ENCODE measurements at places on chromosomes 12 and 14.
A peak's percentile ranks its signal among the peaks of the same experiment; 100 is the strongest.

- no peak for DNase-seq
Measured at GRCh38 chr12:47822863-47823262, 3.2 kb upstream of the HDAC7 start.

DNA sequence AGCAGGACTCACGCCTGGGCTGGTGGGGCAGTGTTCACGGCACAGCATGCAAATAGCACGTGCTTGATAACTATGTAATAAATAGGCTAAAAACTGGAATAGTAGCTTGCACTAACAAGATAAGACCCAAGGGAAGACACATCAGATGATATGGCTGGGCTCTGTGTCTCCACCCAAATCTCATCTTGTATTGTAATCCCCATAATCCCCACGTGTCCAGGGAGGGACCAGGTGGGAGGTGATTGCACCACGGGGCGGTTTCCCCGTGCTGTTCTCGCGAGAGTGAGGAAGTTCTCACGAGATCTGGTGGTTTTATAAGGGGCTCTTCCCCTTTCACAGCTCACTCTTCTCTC is 46.9 kb downstream of the RIMBP2 start:
- DNase-seq, result no peak

- no peak for DNase-seq
Measured at GRCh38 chr14:101019541-101019940, 116.0 kb upstream of the RTL1 start.

GRCh38 chr12:93836620-93837260 is 159.6 kb downstream of the CRADD start:
- no peak for DNase-seq

- no peak for DNase-seq
Measured at GRCh38 chr14:72850360-72850759, 43.5 kb downstream of the DPF3 start.

DNA sequence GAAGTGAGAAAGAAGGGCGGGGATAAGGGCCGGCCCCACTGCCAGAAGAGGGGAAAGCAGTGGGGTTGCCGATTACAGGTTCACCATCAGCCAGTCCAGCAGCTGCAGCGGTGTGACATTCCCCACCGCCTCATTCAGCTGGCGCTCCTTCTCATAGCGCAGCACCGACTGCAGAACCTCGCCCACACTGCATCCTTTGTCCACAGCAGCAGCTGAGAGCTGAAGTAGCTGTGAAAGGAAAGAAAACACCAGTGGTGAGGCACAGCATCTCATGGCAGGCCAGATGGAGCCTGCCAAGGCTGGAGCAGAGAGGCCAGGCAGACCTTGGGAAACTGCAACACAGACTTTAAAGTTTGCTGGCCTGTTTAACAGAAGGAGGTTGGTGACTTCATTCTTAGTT is 33.2 kb downstream of the AKAP3 start:
- no peak for DNase-seq

DNA sequence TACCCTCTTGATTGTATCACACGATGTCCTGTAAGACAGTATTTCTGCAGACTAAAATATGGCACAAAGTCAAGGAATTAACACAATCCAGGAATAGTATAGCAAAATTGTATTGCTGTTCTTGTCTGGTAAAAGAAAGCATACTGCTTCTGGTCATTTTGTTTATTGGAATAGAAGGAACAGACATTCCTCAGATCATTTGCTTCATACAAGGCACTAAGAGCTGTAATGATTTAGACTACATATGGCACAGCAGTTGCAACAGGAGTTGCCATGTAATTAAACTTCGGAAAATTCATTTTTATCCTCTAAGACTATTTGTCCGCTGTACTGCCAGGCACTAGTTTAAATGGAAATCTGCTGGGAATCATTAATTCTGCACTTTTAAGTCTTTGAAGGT is 7.6 kb upstream of the KERA start:
- no peak for DNase-seq

GRCh38 chr12:42145552-42146215 is 1.0 kb upstream of the GXYLT1 start:
- peak; percentile 16 for DNase-seq

- DNase-seq, result no peak
Measured at GRCh38 chr14:28763751-28764256, 2.8 kb upstream of the FOXG1 start.

- no peak for DNase-seq
Measured at GRCh38 chr12:88325076-88325815, 183.1 kb downstream of the TMTC3 start.

DNA sequence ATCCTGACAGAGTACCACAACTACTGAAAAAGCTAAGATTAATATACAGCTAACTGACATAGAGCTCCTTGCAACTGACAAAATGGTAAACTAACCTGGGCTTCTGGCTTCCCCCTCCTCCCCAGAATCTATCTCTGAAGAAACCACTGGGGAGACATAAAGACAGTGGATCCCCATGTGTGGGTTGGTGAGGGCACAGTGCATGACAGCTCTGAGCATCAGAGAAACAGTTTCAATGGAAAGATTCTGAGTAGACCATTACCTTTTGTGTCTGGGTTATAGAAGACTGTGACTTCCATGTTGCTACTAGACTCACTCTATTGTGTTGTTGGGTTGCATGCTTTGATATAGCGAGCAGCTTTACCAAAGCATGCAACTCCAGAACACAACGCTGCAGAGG is 247.4 kb downstream of the EFCAB11 start:
- DNase-seq, result no peak

DNA sequence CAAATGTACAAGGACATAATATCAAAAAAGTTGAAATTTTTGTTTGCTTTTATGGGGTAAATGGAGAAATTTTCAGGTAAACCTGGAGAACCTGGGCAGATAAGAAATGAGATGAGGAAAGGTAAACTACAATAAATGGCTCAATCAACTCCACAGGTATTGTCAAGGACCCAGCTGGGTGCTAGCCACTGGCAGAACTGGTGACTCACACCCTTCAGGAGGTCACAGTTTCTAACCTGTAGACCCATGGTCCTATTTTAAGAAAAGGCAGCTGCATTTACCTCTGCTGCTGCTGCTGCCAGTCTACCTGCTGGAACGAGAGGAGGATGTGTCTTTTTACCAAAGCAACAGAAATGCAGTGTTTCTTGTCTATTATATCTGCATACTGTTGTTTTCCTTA is 226.6 kb downstream of the ALG10B start:
- DNase-seq, result no peak

GRCh38 chr12:68185598-68185997 is 26.1 kb upstream of the IFNG start:
- no peak for DNase-seq

DNA sequence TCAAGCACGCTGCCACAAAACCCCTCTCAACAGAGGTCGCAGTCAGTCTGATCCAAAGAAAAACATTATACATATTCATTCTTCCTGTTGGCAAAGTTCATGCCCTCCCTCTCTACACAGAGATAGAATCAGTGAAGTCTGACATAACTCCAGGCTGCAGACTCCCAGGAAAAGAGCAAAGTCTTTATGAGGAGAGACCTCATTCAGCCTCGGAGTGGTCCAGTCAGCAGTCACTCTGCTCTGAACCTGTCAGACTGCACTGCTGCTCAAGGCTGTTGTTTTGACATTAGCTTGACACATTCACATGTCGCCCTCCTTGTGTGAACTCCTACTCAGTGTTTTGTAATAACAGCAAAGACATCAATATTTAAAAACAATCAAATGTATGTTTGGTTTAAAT is 241.2 kb upstream of the G2E3 start:
- no peak for DNase-seq

DNA sequence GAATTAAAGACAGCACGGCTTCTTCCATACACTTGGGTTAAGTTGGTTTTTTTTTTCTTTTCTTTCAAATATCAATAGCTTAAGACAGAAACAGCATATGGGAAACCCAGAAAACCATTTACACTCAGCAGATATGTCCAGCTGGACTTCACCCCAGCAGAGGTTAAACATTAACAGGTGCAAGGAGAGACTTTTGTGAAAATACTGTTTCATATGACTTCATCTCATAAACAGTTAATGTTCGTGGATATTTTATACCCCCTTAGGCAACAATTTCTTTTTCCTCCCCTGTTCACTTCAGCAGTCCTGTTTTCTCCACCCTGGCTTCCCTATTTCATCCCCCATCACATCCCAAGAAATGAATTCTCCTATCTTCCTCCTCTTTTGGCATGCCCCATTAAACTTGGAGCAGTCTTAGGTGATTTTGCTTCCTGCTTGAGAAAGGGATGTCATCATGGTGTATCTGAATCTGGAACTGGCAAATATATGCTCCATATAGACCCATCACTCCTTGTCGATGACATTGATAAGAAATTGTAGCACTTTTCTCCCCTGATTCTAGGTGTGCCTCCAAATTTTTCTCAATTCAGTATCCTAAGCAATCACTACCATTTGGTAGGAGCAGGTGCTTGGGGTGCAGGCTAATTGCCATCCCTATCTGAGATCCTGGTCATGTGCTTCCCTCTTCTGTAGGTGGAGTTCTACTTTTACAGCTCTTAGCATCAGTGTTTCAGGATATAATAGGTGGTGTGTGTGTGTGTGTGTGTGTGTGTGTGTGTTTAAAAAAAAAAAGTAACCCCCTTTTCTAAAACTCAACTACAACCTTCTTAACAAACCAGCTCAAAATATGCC is 67.9 kb downstream of the BMP4 start:
- no peak for DNase-seq

DNA sequence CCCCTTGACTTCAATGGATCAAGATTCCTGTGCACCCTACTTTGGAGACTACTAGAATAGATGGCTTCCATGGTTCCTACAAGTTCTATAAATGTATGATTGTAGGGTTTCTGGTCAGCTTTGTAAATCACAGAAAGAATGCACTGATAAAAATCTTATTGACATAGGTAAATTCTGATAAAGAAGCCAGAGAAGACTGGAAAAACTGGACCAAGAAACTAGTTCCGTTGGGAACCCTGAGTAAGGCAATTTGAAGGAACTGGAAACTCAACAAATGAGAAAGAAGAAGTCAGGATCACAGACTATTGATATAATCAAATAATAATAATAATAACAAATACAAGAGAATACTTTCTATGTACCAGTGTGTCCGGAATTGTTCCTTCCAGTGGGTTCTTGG is 15.4 kb upstream of the MGST1 start:
- no peak for DNase-seq

DNA sequence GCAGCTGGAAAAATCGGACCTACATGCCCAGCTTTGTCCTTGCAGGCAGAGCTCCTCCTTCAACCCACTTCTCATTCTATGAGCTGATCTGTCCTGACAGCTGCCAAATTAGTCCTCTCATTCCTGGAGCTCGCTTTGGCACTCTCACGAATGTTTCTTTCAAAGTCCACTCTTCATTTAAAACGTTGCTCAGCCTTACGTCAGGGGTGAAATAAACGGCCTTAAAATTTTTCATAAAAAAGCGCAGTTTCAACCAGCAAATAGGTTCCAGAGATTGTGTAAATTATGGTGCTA is 120.9 kb upstream of the HIF1A start:
- DNase-seq, result no peak

- DNase-seq, result no peak
Measured at GRCh38 chr14:89619596-89619995, 202.6 kb upstream of the FOXN3 start.

DNA sequence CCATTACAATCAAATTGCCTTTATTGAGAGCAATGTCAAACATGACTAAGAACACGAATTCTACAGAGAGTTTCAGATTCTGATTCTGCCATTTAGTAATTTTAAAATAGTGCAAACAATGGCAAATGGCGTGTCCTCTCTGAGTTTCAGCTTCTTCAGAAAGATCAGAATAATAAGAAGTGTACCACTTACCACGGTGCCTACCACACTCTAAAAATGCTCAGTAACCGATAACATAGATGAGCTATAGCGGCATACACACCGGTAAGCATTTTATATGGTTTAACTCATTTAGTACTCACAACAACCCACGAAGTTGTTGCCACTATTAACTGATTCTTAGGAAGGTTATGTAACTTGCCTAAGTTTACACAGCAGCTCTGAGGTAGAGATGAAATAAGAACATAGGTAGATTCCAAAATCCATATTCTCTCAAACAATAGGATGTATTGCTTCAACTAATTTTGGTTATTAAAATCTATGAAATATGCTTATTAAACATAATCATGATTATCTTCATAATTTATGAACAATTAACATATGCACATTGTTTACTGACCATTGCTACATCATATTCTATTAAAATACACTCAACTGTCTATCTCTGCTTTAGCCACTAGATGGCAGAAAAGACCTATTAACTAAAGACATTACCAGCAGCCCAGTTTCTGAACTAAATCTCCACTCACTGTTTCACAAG is 38.3 kb downstream of the SLC6A15 start:
- DNase-seq, result peak; percentile 74

- DNase-seq, result no peak
Measured at GRCh38 chr12:22978962-22979361, 354.0 kb downstream of the ETNK1 start.

DNA sequence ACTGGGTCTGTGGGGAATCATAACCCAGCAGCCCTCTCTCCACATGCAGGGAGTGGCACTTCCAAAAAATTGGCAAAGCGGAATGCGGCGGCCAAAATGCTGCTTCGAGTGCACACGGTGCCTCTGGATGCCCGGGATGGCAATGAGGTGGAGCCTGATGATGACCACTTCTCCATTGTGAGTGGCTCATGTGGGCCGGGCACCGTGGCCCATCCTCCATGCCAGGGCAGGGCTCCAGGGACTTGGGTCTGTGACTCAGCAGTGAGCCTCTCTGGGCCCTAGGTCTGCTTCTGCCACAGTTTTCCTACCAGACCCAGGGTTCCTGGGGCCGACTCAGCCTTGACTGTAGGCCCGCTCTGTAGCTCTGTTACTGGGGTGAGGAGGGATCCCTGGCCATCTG is 2.2 kb downstream of the NPFF start:
- DNase-seq, result no peak

GRCh38 chr12:104953323-104953722 is 4.8 kb downstream of the SLC41A2 start:
- DNase-seq, result no peak

- no peak for DNase-seq
Measured at GRCh38 chr12:109279525-109279924, 29.6 kb downstream of the FOXN4 start.

GRCh38 chr12:130825771-130826150 is 13.3 kb downstream of the STX2 start:
- no peak for DNase-seq

- no peak for DNase-seq
Measured at GRCh38 chr12:78118036-78118435, 287.3 kb downstream of the NAV3 start.

DNA sequence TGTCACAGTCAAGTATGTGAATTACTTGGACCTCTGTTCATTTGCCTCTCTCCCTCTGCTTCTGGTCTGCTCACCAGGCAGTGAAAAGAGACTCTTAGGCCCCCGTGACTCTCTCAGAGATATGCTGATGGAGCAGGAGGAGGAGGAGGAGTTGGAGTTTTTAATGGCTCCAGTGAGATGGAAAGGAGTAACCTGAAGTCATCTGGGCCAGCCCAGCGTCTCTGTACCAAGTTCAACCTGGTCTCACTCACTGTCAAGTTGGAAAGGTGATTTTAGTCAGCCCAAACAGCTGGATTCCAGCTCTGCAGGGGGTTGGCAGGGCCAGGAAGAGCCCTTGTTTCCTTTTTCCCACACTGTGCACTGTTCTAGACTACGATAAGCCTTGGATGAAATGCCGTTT is 48.6 kb downstream of the SH2B3 start:
- DNase-seq, result no peak

GRCh38 chr14:55954108-55954507 is 164.1 kb upstream of the PELI2 start:
- DNase-seq, result no peak

- DNase-seq, result no peak
Measured at GRCh38 chr14:59331217-59331616, 134.0 kb downstream of the GPR135 start.

Measured in NCI-H510A treated with DMSO at 0.1 percent for 48 hours (cell line).